ENCODE measurements at places on chromosomes 7 and 10.
A peak's percentile ranks its signal among the peaks of the same experiment; 100 is the strongest.

GRCh38 chr10:118513174-118513573 is 82.3 kb downstream of the PRLHR start:
- H3K27ac ChIP-seq, result no peak overlapping the region
- H3K4me3 ChIP-seq, result no peak overlapping the region
- no peaks in the 10 kb centered on the region for H3K4me1 ChIP-seq
- no peaks in the 10 kb centered on the region for H3K27me3 ChIP-seq

DNA sequence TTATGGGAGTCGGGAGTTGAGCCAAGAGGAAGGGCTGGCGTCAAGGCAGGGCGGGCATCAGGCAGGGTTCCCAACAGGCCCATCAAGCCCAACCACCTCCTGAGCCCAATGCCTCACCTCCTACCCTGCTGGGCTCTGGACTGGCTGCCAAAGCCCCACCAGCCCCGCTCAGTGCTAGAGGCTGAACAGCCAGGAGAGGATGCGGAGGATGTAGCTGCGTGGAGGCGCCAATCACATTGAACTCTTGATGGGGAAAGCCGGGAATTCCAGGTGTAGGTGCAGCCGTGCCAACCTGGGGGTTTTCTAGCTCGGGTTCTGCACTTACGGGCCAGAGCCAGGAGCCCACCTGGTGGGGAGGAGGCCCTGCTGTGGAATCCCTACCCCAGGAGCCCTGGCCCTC is 12.9 kb downstream of the ATP5MF start:
- DNase-seq, result no peak
- H3K4me1 ChIP-seq, result no peaks in the 10 kb centered on the region
- peaks cover 51% of the 10 kb centered on the region for H3K36me3 ChIP-seq
- H3K27ac ChIP-seq, result no peak overlapping the region

DNA sequence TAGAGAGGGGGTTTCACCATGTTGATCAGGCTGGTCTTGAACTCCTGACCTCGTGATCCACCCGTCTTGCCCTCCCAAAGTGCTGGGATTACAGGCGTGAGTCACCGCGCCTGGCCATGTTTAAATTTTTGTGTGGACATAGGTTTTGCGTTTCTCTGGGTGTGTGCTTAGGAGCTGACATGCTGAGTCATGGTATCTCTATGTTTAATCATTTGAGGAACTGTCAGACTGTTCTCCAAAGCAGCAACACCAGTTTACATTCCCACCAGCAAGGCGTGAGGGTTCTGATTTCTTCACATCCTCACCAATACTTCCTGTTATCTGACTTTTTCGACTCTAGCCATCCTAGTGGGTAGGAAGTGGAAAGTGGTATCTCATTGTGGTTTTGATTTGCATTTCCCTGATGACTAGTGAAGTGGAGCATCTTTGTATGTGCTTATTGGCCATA is 153.7 kb downstream of the DNAJB6 start:
- H3K27ac ChIP-seq, result no peak overlapping the region
- no peaks in the 10 kb centered on the region for H3K36me3 ChIP-seq
- no peaks in the 10 kb centered on the region for H3K27me3 ChIP-seq

DNA sequence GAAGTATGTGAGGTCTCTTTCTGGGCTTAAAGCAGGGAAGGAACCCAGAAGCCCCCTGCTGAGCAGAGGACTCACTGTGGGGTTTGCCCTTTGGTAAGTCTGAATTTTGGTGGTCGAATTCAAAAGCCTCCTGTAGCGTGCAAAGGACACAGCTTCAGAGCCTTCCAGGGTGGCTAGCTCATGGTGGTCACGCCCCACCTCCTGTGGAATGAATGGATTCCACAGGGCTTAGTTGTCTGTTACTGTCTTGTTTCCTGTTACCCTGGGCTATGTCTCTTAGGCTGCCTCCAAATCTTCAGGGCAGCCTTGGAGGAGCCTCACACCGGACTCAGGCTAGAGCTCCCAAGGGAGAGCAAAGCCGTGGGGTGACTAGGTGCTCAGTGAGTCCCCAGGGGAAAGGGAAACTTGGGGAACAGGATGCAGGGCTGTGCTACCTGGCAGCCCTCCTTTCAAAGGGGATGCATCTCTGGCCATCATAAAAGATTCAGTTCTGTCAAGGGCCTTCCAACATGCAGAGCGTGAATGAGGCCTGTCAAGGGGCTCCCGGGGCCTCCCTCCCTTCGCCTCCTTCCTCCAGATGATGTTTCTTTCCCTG is 211.7 kb downstream of the CCSER2 start:
- no peak overlapping the region for H3K27ac ChIP-seq
- H3K27me3 ChIP-seq, result no peaks in the 10 kb centered on the region
- H3K36me3 ChIP-seq, result no peaks in the 10 kb centered on the region

- H3K4me3 ChIP-seq, result no peak overlapping the region
- no peaks in the 10 kb centered on the region for H3K36me3 ChIP-seq
- H3K4me1 ChIP-seq, result no peaks in the 10 kb centered on the region
- H3K27ac ChIP-seq, result no peak overlapping the region
Measured at GRCh38 chr7:50281680-50282445, 22.7 kb upstream of the IKZF1 start.

- H3K4me3 ChIP-seq, result no peak overlapping the region
- H3K27me3 ChIP-seq, result no peaks in the 10 kb centered on the region
- peaks cover 9% of the 10 kb centered on the region for H3K4me1 ChIP-seq
Measured at GRCh38 chr7:27947586-27948278, 207.8 kb downstream of the TAX1BP1 start.

GRCh38 chr7:106284714-106285050 is at the start of gene NAMPT:
Gene NAMPT, minus strand, starts transcription at chr7:106284983. Its CDS starts 99 bp downstream, at chr7:106284884.
- H3K27me3 ChIP-seq, result no peaks in the 10 kb centered on the region
- H3K36me3 ChIP-seq, result no peaks in the 10 kb centered on the region
- H3K4me3 ChIP-seq, result peak within 1 kb of the TSS; percentile 81
- DNase-seq, result no peak

- H3K4me1 ChIP-seq, result no peaks in the 10 kb centered on the region
- no peaks in the 10 kb centered on the region for H3K36me3 ChIP-seq
- no peaks in the 10 kb centered on the region for H3K27me3 ChIP-seq
- H3K27ac ChIP-seq, result peak overlapping the region; percentile 91
- DNase-seq, result no peak
Measured at GRCh38 chr7:43648473-43649406, 65.8 kb downstream of the STK17A start.
